Cortex of kidney (tissue), 1 donor: ENCODE measurements at places on chromosomes 1 and 21.

DNA sequence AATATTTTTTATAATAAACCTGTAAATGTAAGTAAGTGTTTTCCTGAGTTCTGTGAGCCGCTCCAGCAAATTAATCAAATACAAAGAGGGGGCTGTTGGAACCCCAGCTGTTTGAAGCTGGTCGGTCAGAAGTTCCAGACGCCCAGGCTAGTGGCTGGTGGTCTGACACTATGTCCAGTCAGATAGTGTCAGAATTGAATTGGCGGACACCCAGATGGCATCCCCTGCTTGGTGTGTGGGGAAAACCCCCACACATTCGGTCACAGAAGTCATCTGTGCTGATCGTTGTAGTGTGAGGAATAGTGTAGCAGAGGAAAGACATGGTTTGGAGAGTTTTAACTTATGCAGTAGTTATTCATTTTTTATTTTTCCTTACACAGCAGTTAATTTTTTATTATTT is 32.4 kb downstream of the TBCE start:
- DNase-seq: no peak

DNA sequence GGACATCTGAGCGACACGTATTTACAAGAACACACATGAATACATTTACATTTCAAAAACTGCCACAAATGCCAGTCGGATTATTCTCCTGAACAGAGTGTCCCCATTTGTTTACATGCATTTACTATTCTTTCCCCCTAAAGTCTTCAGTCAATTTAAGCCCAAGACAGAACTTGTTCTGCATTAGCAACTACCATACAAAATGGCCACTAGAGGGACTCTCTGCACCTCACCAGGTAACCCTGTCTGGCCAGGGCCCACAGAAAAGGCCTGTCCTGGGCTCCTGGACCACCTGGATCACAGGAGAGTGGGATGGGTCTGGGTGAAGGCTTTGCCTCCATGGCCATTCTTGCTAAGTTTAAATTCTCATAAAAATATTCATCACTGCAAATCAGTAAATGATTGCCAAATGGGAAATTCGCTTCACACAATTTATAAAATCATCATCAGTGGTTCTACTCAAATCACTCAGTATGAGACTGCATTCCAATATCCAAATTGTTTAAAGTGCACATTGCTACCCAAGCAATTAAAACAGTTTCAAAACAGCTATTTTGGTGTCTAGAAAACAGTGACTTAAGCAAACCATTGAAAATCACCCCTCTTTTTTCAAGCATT is 12.5 kb upstream of the GUCA2A start:
- no peak for DNase-seq

DNA sequence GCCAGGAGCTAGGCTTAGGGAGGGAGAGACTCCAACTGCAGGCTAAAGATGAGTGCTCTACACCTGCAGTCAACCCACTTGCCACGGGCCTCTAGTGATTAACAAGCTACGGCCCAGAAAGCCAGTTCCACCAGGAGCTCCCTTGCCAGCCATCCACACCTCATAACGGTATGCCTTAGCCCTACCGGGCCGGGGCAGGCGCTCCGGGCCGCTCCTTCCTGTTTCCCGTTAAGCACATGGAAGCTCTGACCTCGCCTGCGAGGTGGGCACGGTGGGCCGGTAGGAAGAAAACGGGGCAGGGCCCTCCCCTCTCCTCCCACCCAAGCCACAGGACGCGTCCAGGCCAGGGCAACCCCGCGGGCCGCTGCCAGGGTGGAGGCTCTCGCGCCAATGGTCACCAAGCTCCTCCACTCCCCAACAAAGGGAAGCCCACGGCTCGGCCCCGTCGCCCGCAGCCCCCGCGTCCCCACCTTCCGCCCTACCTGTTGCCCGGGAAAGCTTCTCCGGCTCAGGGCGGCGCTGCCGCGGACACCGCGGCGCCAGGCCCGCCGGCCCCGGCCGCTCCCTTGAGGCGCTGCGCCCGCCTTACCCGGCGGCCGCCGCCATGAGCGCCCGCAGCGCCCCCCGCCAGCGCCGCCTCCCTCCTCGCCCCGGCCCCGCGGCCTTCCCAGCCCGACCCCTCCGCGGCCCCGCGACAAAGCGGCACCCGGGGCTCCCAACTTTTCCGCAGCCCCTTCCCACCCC is 627 bp downstream of the CERS2 start:
- no peak for DNase-seq

DNA sequence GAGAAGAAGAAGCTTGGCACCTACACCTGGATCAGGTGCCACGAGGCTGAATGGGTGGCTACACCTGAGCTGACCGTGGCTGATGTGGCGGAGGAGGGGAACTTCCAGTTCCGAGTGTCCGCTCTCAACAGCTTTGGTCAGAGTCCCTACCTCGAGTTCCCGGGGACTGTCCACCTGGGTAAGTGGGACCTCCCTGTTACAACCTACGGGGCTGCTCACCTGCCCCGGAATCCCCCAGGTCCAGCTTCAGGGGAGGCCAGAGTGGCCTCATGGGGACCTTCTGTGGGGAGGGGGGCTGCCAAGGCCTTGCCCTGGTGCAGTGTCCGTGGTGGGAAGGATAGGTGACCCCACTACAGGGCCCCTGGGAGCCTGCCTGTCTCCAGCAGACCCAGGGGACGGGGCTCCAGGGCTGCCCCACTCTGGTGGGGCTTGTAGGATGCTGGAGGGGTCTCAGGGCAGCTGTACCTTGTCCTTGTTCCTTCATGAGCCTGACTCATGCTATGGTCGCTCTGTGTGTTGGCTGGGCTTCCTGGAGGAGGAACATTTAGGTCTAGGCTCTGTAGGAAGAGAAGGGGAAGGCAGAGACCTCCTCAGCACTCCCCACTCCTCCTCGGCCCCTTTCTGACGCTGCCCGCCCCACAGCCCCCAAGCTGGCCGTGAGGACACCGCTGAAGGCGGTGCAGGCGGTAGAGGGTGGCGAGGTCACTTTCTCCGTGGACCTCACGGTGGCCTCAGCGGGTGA is 7.2 kb downstream of the OBSCN start:
- no peak for DNase-seq

GRCh38 chr1:100959502-100960060 is 63.7 kb downstream of the SLC30A7 start:
- DNase-seq: no peak

DNA sequence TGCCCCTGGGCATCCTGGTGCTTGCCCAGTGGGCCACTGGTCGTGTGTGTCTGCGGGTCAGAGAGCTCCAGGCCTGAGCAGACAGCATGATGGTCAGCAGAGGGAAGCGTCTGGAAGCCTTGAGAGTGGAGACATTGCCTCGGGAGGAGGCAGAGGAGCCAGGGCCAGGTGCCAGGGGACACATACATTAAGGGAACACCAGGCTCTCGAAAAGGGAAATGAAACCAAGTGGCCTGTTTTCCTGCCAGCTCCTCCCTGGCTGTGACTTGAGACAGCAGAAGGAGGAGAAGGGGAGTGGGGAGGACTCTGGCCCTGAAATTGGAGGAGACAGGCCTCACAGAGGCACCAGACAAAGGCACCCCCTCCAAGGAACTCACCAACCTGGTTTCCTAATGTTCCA is 62.4 kb upstream of the LRP8 start:
- DNase-seq: no peak

GRCh38 chr1:204074274-204075138 is 1.6 kb downstream of the SOX13 start:
- no peak for DNase-seq

DNA sequence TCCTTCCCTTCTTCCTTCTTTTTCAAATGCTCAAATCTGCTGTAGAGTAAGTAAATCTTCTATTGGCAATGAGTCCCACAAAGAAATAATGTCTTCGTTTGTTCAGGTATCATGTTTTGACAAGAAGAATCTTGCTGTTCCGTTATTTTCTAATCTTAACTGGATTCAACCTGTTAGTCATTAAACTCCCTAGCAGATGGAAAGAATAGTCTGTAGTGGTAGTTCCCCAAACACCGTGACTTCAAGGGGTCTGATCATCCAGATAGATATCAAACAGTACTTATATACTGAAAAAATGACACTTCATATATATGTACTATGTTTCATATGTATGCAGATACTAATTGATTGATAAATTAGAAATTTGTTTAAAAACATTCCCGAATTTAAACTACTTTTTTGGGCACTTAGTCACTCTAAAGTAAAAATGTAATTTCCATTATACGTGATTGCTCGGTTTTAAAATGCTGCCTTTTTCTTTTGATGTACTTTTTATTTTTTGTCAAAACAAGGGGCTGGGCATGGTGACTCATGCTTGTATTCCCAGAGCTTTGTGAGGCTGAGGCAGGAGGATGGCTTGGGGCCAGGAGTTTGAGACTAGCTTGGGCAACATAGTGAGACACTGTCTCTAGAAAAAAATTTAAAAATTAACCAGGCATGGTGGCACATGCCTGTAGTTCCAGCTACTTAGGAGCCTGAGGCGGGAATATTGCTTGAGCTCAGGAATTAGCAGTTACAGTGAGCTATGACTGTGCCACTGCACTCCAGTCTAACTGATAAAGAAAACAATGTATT is 335.7 kb upstream of the SNX7 start:
- no peak for DNase-seq

DNA sequence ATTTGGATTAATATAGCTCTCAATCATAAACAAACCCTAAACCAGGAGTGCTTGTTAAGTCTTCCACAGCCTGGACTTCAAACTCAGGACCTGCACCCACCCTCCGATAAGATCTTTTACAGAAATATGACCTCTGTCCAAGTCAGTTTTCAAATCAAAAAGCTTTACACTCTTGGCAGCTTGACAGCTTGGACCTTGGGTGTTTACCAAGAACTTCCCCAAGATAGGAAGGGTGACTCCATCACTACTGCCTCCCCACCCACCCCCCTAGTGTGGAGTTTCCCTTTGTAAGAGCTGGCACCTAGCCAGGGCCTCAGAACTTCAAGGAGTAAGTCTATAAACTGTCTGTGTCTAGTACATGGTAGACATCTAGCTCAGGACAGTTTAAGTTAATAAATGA is 9.6 kb downstream of the BCAR3 start:
- DNase-seq: no peak

DNA sequence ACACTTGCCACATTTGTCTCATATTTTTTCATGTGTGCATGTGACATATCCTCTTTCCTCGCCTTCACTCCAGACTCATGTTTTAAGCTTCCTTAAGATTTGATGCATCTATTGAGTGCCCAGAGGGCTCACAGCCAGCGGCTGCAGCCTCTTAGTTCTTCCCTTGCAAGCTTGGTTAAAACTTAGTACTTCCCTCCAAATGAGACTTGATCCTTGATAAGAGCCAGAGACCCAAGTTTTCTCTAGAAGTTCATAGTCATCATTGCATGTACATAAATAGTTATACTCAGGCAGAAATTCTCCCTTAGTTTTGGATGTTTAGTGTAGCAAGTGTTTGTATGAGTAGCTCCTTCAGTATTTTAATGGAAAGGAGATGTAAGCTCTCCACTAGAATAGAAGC is 337.6 kb upstream of the B3GALT2 start:
- DNase-seq: no peak

- DNase-seq: no peak
These were observed 7.6 kb downstream of the AGPAT3 start for GRCh38 chr21:43872531-43873197.

GRCh38 chr1:75130865-75131564 is 3.2 kb upstream of the LHX8 start:
- no peak for DNase-seq

GRCh38 chr1:45573231-45573804 is 10.5 kb upstream of the NASP start:
- DNase-seq: no peak

- DNase-seq: no peak
These were observed 4.9 kb upstream of the IFNGR2 start for GRCh38 chr21:33398361-33398760.

- DNase-seq: no peak
These were observed 324.4 kb downstream of the KCTD3 start for GRCh38 chr1:215891266-215892057.

- DNase-seq: no peak
These were observed 55.3 kb upstream of the SAMD13 start for GRCh38 chr1:84246213-84246612.

DNA sequence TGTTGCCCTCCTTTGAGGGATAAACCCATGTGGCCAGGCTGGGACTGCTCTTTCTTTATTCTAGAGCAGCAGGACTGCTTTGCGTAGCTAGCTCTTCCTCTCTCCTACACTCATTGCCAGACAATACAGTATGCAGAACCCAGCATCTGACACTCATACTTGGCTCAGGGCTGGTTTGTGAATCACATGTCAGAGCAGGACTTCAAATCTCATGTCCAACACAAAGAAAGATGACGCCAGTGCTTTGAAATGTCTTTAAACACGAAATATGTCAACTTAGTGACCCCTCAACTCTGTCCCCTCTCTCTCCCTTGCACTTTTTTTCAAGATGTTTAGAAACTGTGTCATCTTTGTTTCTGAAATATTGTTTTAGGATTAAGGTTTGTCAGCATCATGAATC is 135.0 kb downstream of the TGFB2 start:
- DNase-seq: no peak

GRCh38 chr1:112063781-112064728 is 74.6 kb upstream of the KCND3 start:
- DNase-seq: no peak

DNA sequence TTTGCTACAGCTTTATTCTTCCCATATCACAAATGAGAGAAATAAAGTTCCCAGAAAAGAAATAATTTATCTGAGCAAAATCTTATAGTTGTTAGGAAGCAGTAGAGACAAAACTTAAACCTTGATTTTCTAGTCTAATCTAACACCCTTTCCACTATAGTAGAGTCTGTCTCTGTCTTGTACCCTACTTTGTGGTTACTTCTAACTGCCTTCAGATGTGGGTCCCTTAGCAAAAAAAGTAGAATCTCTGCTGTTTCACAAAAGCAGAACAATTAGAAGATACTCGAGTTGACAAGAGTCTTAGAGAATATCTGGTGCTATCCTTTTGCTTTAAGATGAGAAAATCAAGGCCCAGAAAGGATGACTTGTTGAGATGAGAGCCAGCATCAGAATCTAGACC is 48.1 kb upstream of the FGGY start:
- DNase-seq: no peak

DNA sequence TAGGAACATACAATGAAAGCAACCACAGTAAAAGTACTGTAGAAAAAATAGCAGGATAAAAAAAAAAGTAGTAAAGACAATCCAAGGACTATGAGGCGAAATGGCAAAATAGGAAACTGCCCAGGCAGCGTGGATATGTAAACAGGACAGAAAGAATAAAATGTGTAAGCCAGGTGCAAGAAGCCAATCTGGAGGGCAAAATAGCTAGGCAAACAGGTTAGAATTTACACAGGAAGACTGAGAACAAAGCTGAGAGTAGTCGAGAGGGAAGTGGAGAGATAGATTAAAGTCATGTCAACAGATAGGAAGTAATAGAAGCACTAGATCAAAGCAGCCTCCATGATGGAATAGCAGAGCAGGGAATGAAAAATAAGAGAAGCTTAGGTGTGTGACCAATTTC is 124.2 kb upstream of the B3GALT2 start:
- no peak for DNase-seq

GRCh38 chr1:227390525-227390924 is 72.2 kb upstream of the CDC42BPA start:
- no peak for DNase-seq

DNA sequence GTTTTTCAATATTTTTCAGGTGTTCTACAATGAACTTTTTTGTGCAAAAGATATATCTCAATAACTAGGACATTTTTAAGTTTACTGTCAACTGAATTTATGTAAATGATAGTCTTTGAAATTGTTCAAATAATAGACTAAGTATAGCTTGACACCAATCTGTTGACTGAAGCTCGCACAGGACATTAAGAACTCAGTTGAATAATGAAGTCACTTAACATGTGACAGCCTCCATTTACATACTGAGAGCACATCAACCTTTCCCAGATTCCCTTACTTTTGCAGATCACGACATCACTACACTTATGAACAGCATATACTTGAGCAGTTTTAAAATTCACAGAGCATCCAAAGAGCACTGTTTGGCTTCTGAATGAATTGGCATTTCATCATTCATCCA is 268.2 kb downstream of the LRRC7 start:
- DNase-seq: no peak

GRCh38 chr1:38814444-38814983 is 45.1 kb downstream of the RRAGC start:
- no peak for DNase-seq
